ENCODE measurements at places on chromosomes 1 and 21. TPM values are rescaled to one million over a fixed set of nuclear protein-coding genes. Genes with fewer than 3 reads are reported as not detected.

Gene BGLAP
- 0.50 TPM for total RNA-seq

Gene SAMD13
- total RNA-seq, result 0.52 TPM

Gene TRPM2
- total RNA-seq, result under 0.01 TPM

Gene TLR5
- total RNA-seq, result 0.36 TPM

All from smooth muscle cell of the pulmonary artery (primary cell).